ENCODE measurements at places on chromosomes 3 and 15.

DNA sequence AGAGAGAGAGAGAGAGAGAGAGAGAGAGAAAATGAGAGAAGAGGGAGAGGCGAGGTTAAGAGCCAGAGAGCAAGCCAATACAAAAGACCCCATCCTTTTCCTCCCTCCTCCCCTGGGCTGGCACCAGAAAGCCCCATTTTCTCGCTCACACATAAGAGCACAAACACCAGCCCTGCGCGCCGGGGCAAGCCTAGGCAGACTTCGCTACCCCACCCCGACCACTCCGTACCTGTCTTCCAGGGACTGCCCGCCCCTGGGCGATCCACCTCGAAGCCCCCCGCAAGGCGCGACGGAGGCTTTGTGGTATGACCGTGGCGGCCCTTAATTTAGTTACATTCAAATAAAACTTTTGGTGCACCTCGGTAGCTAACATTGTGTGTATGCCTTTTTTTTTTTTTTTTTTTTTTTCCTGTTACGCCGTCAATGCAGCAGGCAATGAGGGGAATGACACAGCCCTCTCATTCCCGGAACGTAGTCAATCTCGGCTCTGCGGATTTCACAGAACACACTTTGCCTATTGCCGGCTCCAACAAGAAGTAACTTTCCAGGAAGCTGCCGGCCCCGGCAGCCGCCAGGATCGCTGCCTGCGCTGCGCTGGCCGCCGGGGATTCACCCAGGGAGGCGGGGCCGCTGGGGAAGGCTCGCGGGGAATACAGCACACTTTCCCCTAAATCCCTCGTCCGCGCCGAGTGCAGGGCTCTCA, 7.7 kb downstream of the BCL6 start:
- H3K4me3 ChIP-seq = peak overlapping the region; percentile 94
- no peaks in the 10 kb centered on the region for H3K27me3 ChIP-seq
- no peaks in the 10 kb centered on the region for H3K36me3 ChIP-seq
- H3K27ac ChIP-seq = peak overlapping the region; percentile 79
- no peak for DNase-seq

GRCh38 chr3:44521721-44522120, 33.3 kb upstream of the ZKSCAN7 start:
- H3K4me3 ChIP-seq = no peak overlapping the region
- H3K4me1 ChIP-seq = no peaks in the 10 kb centered on the region
- no peaks in the 10 kb centered on the region for H3K36me3 ChIP-seq
- H3K27me3 ChIP-seq = 0 out of 2 replicates have a peak, but pooled peaks cover 2% of the 10 kb centered on the region
- no peak overlapping the region for H3K27ac ChIP-seq

- no peaks in the 10 kb centered on the region for H3K36me3 ChIP-seq
- H3K27ac ChIP-seq = no peak overlapping the region
- H3K27me3 ChIP-seq = no peaks in the 10 kb centered on the region
- H3K4me1 ChIP-seq = no peaks in the 10 kb centered on the region
- H3K4me3 ChIP-seq = no peak overlapping the region
Measured at GRCh38 chr3:184619369-184619768, 57.8 kb downstream of the EPHB3 start.

DNA sequence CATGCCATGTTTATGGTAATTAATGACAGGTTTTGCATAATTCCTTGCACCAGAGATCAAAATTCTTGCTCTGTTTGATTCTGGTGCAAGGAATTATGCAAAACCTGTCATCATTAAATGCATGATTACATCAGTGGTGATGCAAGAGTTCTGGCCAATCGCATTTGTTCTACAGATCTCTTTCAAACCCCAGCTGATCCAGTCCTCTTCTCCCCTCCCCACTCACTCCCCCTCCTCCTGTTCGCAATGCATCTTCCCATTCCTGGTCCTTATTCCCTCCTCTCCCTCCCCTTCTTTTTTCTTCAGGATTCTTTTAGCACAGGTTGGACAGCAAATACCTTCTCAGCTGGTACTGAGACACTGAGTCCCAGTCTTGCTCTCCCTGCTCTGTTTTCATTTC, 82.1 kb downstream of the GABRB3 start:
- no peaks in the 10 kb centered on the region for H3K36me3 ChIP-seq
- no peaks in the 10 kb centered on the region for H3K4me1 ChIP-seq
- no peak overlapping the region for H3K27ac ChIP-seq
- no peak overlapping the region for H3K4me3 ChIP-seq
- no peak for DNase-seq
